NCI-H2081 (cell line): ENCODE measurements at places on chromosomes 1 and 21.
A peak's percentile ranks its signal among the peaks of the same experiment; 100 is the strongest.

- DNase-seq: peak; percentile 47
Measured at GRCh38 chr1:154943649-154944400, 7.3 kb upstream of the PMVK start.

DNA sequence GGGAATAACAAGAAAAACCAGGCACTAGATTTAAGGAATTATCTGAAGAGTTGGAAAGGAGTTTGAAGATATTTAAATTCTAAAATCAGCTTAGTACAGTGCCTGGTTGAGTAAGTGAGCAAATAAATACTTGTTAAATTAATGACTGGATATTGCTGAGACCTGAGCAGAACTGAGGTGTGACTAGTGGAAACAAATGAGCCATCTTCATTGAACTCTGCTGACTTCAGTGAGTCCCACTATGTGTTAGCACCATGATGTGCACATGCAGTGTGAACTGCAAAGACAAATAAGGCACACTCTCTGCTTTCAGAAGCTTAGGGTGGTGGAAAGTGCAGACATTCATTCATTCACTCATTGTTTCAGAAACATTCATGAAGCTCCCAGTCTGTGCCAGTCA is 48.7 kb downstream of the ELAPOR1 start:
- DNase-seq: no peak

GRCh38 chr21:26447932-26448475 is 125.1 kb downstream of the CYYR1 start:
- no peak for DNase-seq

DNA sequence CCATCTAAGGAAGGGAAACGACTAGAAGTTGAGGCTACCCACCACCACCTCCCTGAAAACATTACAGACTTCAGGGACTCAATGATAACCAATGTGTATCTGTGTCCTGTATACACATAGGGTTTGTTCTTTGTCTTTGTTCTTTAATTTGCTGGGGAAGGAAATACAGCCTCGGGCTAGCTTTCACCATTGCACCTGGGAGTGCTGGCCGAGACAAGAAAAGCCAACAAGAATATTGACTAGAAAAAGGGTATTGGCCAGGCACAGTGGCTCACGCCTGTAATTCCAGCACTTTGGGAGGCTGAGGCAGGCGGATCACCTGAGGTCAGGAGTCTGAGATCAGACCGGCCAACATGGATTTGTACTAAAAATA is 50.4 kb downstream of the MDM4 start:
- no peak for DNase-seq

DNA sequence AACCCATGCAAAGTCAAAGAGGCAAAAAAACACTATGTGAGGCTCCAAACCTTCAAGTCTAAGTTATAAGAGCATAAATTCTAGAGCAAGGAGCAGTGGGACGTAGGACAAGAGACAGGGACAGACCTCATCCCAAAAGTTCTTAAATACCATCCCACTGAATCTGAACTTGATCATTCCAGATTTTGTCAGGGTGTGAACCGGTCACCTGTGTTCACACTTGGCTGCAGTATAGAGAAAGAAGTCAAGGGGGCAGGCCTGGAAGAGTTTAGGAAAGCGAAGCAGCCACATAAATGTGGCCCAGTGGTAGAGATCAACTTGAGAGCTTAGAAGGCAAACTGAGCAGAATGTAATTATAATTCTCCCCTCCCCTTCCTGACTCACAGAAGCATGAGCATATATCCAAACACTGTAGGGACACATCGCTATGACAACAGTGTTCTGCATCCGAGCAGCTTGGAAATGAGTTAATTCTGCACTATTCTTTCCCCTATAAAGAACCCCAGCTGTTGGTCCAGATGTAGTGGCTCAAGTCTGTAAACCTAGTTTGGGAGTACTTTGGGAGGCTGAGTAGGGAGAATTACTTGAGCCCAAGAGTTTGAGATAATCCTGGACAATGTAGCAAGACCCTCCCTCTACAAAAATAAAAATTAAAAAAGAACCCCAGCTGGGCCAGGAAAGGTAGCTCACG is 2.7 kb downstream of the AKR7A2 start:
- no peak for DNase-seq

GRCh38 chr1:202107801-202108731 is 14.7 kb upstream of the GPR37L1 start:
- DNase-seq: peak; percentile 73

- DNase-seq: no peak
Measured at GRCh38 chr1:13703558-13704490, 3.8 kb downstream of the PRDM2 start.

- DNase-seq: no peak
Measured at GRCh38 chr1:78040484-78041089, 5.2 kb upstream of the GIPC2 start.

DNA sequence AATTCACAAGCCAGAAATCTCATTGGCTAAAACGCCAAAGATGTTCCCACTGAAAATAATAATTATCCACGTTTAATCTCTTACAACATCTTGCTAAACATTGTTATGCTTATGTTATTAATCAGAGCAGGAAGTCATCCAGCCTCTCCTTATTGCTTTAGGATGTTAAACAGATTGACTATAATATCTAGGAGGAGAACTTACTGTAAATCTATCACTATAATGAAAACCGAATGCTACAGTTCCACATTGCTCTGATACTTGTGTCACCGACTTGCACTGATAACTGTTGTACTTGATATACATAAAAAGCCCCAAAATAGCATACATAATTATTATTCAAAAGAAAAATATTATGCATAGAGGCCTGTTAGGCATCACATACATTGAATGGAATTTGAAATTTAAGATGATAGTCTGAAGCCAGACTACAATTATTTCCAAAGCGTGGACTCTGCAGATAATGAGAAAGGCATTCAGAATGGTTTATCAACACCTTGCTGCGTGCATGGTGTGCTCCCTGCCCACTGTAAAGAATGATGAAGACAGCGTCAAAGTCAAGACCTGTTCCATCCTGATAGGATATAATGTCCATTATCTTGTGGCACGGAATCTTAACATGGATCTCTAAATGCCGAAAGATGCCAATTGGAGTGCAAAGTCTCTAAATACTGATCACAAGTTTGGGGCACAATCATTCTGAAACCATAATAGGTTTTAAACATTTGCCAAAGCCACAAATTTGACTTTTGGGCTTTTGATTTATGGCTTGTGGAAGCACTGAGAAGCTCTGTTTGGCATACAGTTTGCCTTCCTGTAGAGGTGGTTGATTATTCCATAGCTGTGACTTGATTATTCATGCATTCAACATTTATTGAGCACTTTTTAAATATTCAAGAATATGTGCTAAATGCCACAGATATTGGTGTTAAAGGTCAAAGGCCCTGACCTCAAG is 71.3 kb downstream of the CRB1 start:
- DNase-seq: no peak

DNA sequence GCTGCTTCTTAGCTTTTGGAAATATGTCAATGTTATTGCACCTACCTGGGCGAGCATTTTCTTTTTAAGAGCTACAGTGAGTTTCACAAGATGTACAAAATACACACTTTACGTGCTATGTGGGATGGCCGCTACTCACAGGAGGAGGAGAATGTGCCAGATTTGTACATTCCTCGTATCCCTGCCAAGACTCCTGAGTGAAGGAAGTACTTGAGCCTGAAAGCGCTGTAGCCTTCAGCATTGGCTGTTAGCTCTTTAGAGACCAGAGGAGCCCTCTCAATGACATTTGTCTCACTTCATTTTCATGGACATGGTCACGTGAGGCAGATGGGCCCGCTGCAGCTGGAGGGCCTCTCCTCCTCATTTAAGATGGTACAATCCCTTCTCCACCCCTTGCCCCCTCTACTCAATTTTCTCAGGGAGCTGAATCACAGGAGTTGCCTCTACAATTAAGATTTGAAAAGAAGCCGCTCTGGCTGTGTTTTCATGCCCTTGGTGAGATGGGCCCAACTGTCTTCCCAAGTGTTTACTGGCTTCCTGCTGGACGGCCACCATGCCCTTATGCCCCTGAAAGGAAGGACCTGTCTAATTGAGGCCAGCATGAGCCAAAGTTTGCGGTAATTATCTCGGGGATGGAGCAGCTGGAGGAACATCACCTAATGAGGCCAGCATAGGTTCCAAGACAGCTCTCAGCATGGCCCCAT is 442.6 kb downstream of the PRDM2 start:
- DNase-seq: no peak

GRCh38 chr1:184422490-184423233 is 35.8 kb downstream of the C1orf21 start:
- peak; percentile 17 for DNase-seq

DNA sequence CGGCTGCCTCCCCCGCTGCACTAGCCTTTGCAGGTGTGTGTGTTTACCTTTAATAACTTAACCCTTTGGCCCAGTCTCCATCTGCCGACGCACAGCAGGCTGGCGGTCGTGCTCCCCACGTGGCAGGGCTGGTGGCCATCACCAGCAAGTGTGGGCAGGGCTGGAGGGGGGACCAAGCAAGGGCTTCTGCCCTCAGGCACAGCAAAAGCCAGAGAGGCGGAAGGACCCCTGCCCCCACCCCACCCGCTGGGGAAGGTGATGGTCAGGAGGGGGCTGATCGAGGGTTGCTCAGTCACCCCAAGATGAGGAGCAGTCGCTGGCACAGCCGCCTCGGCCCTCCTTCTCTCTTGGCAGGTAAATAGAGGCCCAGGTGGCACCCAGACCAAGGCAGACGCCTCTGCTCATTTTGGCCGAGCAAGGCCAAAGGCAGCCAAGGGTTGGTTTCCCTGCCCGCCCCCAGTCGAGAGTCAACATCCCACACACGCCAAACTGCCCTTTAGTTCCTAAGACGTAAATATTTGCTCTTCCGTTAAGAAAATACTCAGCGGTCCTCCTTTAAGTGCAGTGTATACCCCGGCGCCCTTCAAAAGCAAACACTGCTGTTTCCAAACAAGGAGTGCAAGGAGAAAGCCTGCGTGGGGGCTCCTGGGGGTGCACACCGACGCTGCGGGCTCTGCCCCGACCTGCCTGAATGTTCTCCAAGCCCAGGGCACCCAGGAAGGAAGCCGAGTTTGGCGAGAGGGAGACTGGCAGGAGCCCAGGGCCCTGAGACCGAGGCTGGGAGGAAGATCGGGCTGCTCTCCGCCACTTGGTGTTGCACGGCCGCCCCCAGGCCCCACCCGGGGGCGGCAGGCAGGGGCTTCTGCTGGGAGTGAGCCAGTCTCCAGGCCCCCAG is 82.7 kb downstream of the SIK1 start:
- DNase-seq: no peak

DNA sequence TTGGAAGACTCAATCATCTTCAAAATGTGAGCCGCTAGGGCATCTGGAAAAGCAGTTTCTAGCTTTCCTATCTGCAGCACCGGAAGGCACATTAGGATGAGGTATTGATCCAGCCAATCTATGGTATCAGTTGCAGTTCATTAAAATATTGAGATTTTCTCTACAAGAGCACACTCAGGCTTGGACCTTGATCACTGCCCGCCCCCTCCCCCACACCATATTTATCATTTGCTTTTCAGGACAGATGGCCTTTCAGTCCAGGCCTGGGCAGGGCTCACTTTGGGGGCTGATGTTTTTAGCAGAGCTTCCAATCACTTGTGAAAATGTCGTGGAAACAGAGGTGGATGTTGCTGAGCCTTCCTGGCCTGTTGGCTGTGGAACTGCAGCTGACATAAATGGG is 17.5 kb downstream of the LHX4 start:
- DNase-seq: no peak

DNA sequence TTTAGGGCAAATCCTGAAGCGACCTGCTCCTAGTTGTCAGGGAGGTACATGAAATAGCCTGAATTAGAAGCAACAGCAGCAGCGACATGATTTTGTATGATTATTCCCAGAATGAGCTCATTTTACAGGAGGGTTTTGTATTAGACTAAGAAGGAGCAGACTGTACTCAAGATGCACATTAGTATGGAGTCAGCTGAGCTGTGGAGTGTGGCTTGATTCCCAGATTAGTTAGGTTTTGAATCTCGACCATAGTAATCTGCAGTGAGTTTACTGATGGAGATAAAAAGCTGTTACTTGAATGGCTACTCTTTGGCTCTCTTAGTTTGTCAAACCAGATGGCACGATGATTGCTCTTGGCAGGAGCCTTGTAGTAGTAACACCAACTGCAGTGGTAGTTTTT is 143.1 kb downstream of the PHTF1 start:
- DNase-seq: no peak

DNA sequence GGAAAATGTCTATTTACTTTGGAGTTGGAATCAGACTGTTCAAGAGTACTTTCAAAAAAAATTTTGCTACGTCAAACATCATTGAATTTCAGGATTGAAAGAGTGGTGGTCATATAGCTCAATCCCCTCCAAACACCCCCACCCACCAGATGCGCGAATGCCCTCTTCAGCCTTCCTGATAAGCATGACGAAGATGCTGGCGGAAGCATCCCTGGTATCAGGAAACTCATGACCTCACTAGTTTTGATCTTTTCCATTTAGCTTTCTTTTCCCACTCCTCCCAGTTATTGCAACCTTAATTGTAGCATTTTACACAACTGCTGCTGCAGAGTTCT is 104.4 kb downstream of the LEPR start:
- DNase-seq: no peak

DNA sequence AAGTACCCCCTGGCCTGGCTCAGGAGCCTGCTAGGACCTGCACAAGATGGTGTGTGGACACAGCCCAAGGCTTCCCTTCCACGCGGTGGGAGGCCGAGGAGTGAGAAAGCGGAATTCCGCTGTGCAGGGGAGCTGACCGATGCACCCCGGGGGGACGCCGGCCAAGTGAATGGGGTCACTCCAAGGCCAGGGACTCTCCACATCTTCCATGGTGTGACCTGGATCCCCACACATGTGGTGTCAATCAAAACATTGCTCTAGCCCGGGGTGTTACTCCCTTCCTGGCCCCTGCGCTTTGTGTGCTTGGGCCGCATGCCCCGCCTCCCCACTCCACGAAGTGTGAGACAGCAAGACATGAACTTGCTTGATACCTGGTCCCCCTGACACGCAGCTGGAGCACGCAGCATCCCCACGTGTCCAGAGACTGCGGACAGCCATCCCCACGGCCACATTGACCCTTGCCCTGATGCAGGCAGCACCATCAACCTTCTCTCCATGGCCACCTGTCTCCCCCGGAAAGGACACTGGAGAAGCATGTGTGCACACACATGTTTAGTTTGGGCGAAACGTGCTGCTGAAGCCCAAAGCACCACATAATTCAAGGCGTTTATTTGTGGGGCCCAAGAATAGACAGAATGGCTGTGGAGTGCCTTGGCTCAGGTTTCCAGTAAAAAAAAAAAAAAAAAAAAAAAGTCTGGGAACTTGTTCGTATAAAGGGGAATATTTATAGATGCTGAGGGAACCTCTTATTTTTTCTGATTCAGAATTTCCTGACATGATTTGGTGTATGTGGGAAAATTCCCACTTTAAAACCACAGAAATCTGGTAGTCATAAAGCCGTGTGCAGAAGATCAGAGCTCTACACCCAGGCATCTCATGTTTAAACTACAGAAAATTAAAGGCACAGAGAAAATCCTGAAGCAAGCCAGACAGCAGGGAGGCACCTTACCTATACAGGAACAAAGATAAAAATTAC is 171.7 kb downstream of the HUNK start:
- no peak for DNase-seq

DNA sequence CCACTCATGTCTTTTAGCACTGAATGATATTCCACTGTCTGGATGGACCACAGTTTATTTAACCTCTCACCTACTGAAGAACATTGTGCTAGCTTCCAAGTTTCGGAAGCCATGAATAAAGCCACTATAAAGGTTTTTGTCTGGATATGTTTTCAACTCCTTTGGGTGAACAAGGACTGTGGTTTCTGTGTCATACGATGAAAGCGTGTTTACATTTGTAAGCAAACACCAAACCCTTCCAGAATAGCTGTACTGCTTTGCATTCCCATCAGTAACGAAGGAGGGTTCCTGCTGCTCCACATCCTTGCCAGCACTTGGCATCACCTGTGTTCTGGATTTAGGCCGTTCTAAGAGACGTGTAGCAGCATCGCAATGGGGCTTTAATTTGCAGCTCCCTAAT is 10.7 kb upstream of the ARHGEF16 start:
- no peak for DNase-seq

- DNase-seq: no peak
Measured at GRCh38 chr1:186781730-186782129, 47.0 kb upstream of the PLA2G4A start.
